ENCODE measurements at places on chromosomes 2 and 18.
A peak's percentile ranks its signal among the peaks of the same experiment; 100 is the strongest.

GRCh38 chr2:152485954-152486736, 151.2 kb downstream of the FMNL2 start:
- no peak for DNase-seq

DNA sequence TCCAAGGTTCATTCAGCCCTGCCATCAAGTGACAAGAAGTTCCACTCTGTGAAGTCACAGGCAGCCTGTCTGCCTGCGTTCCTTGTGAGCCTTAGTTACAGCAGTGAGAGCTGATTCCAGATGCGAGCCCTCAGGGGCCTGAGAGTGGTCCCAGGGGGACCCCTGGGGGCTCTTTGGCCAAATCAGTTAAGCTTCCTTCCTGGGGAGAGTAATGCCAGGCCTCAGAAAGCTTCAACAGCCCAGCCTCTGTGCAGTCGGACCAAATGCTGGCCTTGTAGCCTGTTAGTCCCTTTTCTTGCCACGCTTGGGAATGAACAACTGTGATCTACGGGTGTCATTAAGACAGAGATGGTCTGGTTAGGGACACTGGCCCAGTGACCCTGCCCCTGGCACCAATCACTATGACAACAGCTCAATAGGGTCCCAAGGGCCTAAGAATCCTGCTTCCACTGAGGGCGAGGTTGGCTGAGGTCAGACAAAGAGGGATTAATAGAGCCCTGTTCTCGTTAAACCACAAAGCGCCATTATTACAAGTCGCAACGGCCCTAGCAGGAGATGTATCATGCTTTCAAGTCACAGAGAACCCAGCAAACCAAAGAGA, 50.9 kb downstream of the HS1BP3 start:
- DNase-seq, result no peak

GRCh38 chr2:224983712-224984554, 58.3 kb downstream of the DOCK10 start:
- peak; percentile 59 for DNase-seq

DNA sequence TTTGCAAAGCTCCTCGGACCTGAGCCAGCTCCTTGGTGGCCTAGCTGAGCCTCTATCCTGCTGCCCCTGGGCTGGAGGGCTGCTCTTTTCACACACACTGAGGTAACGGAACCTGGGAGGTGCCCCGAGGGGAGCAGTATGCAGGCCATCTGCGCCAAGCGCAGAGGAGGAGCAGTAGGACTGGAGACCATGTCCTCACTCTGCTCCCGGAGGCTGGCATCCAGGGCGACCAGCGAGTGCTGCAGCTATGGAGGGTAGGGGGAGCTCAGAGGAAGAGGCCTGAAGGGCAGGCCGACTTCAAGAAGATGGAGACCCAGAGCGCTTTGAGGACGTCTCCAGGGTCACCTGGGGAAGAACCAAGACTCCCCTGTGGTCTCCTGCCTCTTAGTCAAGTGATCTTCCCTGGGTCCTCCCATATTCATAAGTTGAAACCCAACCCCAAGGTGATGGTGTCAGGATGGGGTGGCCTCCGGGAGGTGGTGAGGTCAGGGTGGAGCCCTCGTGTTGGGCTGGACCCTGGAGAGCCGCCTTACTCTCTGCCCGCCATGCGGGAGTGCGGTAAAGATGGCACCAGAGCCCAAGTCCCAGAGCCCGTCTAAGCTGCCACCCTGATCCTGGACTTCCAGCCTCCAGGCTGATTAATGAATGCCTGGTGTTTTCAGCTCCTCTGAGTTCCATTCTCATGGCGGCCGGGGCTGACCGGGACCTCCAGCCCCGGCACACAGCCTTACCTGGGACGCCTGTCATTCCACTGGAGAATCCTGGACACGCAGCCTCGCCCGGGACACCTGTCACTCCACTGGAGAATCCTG, 160.7 kb downstream of the NDUFA10 start:
- DNase-seq, result no peak
